Caco-2 (cell line): ENCODE measurements at places on chromosomes 12 and 14.

DNA sequence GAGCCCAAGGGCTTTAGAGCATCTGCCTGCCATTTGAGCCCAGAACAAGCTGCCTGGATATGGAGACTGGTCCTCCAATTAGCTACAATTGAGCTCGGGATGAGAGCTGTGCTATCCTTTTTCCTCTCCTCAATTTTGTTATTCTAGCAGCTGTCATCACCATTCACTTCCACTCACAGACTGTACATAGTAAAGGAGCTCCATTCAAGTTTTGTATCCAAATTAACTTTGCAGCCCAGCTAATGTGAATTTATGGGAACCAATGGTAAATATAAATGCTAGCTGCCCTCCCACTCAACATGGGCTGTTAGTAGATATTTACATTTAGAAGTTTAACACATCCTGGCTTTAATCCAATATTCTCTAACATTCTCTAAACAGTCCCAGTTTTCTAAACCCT, 44.6 kb downstream of the BMP4 start:
- DNase-seq, result no peak

DNA sequence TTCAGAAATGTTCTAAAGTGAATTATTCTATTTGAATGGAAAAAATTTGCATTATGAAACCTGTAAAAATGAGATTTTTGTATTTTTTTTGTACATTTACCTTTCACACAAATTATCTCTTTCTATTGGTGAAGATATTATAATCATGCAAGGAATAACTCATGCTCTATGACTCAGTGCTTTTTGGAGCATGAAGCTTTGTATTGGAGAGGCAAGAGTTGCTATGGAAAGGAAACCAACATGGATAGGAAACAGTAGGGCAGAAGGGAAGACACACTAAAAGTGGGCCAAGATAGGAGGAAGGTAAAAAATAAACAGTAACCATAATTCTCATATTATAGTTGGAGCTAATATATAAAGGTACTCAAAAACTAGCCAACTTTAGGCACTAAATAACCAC, 79.0 kb downstream of the PLCZ1 start:
- no peak for DNase-seq

DNA sequence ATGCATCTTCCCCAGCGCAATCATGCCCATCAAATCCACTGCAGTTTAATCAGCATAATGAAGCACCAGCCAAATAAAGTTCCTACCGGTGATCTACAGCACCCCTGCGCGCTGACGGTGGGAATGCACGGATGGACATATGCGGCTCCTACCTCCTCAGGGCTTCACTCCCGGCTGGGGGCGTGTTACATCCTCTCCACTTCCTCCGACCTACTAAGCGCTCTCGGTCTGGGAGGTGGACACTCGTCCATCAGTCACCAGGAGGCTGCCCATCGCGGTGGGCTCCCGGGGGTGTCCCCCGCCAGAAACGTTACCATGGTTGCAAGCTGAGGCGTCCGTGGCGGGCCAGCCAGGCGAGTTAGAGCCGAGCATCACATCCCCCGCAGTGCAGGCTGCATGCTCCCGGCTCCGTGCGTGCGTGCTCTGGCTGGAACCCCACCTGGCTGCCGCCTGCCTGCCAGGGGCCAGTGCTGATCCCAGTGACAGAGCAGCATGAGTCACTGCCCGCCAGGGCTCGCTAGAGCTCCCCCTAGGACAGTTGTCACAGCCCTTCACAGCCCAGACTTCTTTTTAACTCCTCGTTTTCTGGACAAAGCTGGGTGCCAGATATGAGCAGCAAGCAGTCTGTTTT, 73.0 kb downstream of the CIT start:
- DNase-seq, result peak; percentile 65

GRCh38 chr12:40313928-40314327, 89.1 kb downstream of the LRRK2 start:
- no peak for DNase-seq

DNA sequence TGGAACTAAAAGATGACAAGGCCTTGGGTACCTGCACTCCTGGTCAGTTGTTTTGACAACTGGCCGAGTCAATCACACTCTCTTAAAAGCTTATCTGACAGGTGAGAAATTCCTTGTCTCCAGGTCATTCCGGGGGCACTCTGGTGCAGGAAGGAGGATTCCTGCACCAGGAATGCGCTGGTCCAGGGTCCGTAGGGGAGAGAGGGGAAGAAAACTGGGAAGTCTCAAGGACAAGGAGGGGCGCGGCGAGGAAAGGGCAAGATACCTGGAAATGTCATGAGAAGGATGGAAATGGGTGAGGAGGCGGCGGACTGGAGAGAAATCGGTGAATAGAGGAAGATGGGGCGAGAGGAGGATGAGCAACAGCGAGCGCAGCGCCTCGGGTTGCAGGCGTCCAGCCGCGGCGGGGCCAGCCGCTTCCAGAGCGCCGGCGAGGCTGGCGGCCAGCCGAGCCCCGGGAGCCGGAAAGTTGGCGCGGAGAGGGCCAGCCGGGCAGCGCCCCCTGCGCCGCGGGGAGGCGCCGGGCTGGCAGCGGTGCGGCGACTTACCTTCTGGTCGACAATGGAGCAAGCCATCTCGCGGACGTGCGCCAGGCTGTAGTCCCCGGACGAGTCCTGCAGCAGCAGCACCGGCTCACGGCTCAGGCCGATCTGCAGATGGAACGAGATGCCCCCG, 809 bp downstream of the PRKD1 start:
- DNase-seq, result peak; percentile 40

GRCh38 chr12:12975322-12976077, 23.5 kb upstream of the GPRC5D start:
- peak; percentile 70 for DNase-seq

- DNase-seq, result no peak
Observed at GRCh38 chr14:53599221-53599945, 357.2 kb downstream of the BMP4 start.

GRCh38 chr12:44774815-44775411, 101.2 kb downstream of the NELL2 start:
- peak; percentile 53 for DNase-seq

- DNase-seq, result no peak
Observed at GRCh38 chr14:81006266-81006665, 50.8 kb downstream of the TSHR start.

DNA sequence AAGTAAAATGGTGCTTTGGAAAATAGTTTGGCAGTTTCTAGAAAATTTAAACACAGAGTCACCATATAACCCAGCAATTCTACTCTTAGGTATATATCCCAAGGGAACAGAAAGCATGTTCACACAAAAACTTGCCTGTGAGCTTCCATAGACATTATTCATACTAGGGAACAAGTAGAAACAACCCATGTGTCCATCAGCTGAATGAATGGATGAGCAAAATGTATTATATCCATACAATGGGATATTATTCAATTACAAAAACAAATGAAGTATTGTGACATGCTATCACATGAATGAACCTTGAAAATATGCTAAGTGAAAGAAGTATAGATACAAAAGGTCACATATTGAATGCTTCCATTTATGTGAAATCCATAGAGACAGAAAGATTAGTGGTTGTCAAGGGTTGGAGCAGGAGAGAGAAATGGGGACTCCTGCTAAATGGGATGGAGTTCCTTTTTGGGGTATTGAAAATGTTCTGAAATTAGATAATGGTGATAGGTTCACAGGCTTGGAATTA, 7.9 kb downstream of the SLC10A1 start:
- DNase-seq, result no peak

- DNase-seq, result no peak
Observed at GRCh38 chr14:94655169-94655710, 43.0 kb downstream of the SERPINA3 start.

- DNase-seq, result no peak
Observed at GRCh38 chr12:65670775-65671174, 153.5 kb upstream of the HMGA2 start.

GRCh38 chr12:124909831-124910560, 4.5 kb downstream of the UBC start:
- no peak for DNase-seq

DNA sequence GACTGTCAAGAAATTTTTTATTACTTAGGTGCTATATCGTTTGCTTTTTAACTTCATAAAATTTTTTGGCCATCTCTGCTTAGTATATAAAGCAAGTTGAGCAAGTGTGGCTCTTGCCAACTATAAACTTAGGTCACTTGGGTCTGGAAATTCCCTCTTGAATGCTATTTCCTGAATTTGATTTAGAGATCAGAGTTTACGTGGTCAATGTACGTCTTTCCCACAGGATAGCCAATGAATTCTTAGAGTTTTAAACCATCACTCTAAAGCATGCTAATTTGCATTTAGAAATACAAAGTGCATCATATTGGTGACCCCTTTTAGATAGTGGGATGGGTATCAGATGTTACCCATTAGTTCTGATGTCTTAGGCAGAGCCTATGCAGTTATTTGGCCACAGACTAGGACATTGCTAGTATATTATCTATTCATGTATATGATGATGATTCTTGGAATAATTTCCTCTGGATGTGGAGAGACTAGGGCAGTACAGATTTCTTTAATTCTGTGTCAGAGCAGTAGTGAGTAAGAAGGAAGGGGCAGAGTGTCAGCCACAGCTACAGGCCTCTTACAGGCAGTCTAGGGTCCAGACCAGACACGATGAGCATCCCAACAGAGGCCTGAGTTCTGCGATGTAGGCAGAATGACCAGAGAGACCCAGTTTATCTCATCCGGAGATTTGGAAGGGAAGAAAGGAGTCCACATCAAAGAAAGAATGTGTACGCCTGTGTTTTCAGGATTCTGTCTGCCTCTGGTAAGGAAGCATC, 30.3 kb downstream of the SCN8A start:
- no peak for DNase-seq

GRCh38 chr14:89773644-89774316, 180.8 kb downstream of the EFCAB11 start:
- peak; percentile 16 for DNase-seq

- DNase-seq, result no peak
Observed at GRCh38 chr12:47889040-47889439, 15.8 kb downstream of the VDR start.

GRCh38 chr12:65948320-65949008, 124.2 kb downstream of the HMGA2 start:
- DNase-seq, result no peak

DNA sequence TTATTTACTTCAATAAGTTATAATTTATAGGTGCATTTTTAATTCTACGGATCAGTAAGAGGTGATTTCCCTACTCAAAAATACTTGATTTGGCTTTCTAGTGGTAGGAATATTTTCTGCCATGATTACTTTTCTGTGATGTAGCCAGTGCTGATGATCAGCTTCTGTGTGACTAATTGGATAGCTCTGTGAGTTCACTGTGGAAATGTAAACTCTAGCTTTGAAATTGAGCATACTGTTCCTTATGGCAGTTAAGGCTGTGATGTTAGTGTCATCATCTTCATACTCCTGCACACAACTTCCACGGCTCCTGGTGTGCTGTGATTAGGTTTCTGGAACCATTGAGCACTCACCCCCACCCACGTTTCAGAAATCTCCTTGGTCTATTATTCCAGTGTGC, 48.2 kb downstream of the PLEKHA5 start:
- no peak for DNase-seq

GRCh38 chr14:69666690-69667211, 55.4 kb downstream of the SUSD6 start:
- no peak for DNase-seq

- no peak for DNase-seq
Observed at GRCh38 chr12:2834581-2835491, at the start of gene NRIP2. Gene NRIP2 (minus strand): TSS chr12:2835035. CDS start chr12:2834983, 52 bp downstream.

DNA sequence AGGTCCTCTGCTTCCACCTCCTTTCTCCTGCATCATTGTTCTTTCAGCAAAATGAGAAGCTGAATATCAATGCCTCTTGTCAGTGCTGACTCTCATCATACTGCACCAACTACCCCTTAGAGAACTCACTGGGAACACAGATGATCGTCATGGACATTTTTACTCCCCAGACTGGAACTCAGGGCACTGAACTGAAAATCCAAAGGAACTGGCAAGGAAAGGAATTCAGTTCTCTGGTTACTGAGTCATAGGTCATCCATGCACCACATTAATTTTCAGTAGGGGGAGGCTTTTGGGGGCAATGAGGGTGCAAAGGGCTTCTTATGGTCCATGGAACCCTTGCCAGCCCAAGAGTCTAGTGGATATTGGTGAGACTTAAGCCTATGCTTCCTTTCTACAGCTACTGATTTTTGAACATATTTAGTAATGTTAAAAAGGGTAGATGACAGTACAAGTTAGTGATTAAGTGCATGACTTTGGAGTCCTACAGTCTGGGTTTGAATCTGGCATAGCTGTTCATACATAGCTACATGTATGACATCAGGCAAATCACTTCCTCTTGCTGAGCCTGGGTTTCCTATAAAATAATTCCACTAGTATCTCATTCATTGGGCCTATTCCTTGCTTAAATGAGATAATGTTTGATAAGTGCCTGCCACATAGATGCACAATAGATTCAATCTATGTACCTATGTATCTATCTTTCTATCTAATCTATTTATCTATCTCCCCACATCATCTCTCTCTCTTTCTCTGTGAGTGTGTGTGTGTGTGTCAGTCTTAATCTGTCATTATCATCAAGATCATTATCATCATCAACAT, 29.2 kb downstream of the BBS10 start:
- DNase-seq, result no peak

GRCh38 chr12:67517181-67517887, 131.2 kb upstream of the DYRK2 start:
- no peak for DNase-seq

DNA sequence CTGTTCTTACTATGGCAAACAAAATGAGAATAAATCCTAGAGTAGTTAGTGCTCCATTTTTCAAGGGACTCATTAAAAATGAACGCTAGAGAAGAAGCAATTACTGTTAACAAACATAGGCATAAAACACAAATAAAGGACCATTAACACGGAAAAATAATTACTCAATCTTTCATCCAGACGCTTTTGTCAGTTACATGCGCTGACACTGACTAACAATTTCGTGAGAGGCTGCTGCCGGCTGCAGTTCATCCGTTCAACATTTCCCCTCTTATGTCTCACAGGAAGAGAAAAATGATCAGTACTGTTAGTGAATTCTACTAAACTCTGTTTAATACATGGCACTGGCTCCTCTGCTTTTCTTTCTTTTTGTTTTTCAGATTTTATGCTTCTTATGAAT, 472.7 kb upstream of the FLRT2 start:
- DNase-seq, result no peak

- no peak for DNase-seq
Observed at GRCh38 chr14:63492391-63492790, 50.8 kb downstream of the PPP2R5E start.

DNA sequence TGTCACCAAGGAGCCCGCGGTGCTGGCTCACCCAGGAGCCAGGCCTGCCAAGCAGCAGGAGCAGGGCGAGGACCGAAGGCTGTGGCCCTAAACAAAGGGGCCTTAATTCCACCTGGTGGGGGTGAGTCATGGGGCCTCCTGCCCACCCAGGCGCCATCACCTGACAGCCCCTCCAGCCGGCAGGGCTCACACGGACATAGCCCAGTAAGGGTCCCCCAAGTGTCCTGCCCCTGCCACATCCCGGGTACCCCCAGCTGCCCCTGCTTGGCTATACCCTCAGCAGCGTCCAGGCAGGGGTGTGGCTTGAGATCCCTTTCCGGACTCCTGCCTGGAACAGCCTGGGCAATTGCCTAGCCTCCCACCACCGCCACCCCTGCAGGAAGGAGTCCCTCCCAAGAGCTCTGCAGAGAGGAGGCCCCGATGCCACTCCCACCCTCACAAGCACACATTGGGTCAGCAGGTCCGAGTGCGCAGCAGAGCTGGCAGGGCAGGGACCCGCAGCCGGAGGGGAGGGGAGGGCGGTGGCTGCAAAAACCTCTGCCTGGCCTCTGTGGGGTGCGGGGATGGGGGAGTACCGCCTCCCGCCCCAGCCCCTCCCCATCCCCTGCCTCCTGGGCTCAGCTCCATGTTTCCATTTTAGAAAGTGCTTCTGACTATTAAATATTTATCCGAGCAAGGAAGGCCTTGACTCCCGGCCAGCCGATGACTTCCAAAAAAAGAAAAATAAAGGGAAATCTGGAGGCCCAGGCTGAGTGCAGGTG, 4.6 kb downstream of the AHNAK2 start:
- DNase-seq, result peak; percentile 36
